ENCODE measurements at places on chromosomes 6 and 20.

GRCh38 chr6:51908243-51908642 is 179.2 kb downstream of the PKHD1 start:
- no peak for DNase-seq

GRCh38 chr6:96467814-96468213 is 53.8 kb upstream of the UFL1 start:
- no peak for DNase-seq

- no peak for DNase-seq
Measured at GRCh38 chr6:40328986-40329545, 258.1 kb downstream of the LRFN2 start.

DNA sequence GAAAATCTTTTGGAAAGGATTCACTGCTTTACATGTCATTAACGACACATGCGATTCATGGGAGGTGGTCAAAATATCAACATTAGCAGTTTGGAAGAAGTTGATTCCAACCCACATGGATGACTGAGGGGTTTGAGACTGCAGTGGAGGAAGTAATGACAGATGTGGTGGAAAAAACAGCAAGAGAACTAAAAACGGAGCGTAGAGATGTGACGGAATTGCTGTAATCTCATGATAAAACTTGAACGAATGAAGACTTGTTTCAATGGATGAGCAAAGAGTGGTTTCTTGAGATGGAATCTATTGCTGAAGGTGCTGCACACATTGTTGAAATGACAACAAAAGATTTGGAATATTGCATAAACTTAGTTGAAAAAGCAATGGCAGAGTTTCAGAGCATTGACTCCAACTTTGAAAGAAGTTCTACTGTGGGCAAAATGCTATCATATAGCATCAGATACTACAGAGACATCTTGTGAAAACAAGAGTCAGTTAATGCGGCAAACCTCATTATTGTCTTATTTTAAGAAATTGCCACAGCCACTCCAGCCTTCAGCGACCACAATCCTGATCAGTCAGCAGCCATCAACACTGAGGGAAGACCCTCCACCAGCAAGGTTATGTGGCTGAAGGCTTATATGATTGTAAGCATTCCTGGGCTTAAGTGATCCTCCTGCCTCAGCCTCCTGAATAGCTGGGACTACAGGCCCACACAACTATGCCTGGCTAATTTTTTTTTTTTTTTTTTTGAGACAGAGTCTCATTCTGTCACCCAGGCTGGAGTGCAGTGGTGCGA is 19.2 kb downstream of the SRSF3 start:
- no peak for DNase-seq

- no peak for DNase-seq
Measured at GRCh38 chr6:95572098-95572497, 5.2 kb upstream of the MANEA start.

DNA sequence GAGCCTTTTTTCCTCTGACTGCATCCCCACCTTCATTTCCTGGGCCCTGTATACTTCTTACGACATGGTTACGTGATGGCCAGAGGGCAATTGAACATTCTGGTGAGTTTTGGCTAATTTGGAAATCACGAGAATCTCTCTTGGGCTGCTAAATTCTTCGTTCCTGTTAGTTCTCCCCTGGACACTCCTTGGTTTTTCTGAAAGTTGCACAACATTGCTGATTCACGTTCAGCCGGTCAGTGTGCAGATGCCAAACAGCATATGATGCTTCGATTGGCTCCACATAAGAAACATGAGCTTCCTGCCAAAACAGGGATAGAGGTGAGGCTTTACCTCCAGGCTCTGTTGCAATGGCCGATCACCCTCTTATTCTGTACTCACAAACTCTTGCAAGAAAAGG is 119.4 kb upstream of the LY86 start:
- DNase-seq: no peak

Data from T follicular helper cell (primary cell).